ENCODE measurements at places on chromosomes 6 and 20. TPM values are rescaled to one million over a fixed set of nuclear protein-coding genes. Genes with fewer than 3 reads are reported as not detected.

TENT5A gene
- total RNA-seq: 17.4 TPM

TINAG gene
- 17.4 TPM for total RNA-seq

LAMA2 gene
- 0.80 TPM for total RNA-seq

CPNE5 gene
- total RNA-seq: not detected

PRSS16 gene
- total RNA-seq: 31.3 TPM

FAM217A gene
- not detected for total RNA-seq

NDRG3 gene
- total RNA-seq: 18.0 TPM

BMP6 gene
- total RNA-seq: 0.17 TPM

- H3K36me3 ChIP-seq: no peaks in the 10 kb centered on the region
- no peak overlapping the region for H3K27ac ChIP-seq
- no peak overlapping the region for H3K4me3 ChIP-seq
- DNase-seq: no peak
- no peaks in the 10 kb centered on the region for H3K4me1 ChIP-seq
- H3K27me3 ChIP-seq: peaks cover 28% of the 10 kb centered on the region
These were observed 45.1 kb downstream of the CGA start for GRCh38 chr6:87049779-87050178.

DNA sequence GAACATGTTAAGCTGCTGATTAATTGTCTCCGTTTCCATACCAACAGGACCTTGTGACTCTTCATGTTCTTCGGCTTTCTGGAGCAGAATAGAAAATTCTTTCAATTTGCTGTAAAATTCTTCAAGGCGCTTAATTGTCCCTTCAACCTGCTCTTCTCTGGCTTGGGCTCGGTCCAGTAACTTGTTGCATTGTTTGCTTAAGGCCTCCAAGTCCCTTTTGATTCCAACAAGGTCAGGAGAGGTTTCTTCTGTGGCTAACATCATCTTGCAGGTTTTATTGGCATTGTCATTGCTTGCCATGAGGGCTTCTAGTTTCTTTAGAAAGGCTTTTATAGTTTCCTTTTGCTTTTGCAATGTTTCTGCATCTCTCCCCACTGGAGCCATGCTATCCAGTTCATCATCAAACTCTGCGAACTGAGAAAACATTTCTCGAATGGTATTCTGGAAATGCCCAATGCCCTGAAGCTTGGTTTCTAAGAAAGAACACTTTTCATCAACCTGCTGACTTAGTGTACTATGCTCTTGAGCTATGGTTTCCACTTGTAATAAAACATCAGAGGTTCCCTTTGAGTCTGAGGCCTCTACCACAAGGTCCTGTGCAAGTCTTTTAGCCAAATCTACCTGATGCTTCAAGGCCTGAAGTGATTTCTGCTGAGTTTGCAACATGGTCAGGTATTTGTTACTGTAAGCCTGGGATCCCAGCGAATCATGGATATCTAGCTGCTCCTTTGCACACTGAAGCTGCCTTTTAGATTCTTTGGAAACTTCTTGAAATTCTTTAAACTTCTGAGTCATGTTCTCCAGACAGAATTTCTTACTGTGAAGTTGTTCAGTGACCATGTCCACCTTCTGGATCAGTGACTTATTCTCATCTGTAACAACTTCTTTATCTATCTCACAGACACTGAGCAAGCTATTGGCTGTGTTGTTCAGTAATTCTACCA is 90.2 kb downstream of the DST start:
- peaks cover 21% of the 10 kb centered on the region for H3K4me1 ChIP-seq
- H3K27ac ChIP-seq: no peak overlapping the region
- no peaks in the 10 kb centered on the region for H3K27me3 ChIP-seq

DNA sequence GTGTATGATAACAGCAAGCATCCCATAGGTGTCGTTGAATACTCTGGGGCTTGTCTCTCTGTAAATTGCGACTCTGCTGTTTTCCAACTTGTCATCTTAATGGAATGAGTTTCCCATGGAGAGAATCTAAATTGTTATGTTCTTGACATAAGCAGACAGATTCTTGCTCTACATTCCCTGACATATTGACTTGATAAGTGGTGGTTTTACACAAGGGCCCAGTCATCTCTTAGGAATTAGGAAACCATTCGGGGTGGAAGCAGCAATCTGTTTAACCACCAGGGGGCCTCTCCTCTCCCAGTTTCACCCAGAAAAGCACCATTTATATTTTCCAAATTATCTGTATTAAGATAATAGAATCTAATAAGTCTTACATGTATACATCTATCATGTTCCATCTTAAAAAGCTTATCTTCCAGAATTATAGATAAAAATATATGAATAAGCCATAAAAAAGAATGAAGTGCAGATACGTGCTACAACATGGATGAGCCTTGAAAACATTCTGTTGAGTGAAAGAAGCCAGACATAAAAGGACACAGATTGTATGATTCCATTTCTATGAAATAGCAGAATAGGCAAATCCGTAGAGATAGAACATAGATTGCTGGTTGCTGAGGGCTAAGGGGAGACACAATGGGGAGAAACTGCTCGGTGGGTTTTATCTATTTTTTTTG is 23.1 kb upstream of the MROH8 start:
- H3K4me3 ChIP-seq: no peak overlapping the region
- H3K27me3 ChIP-seq: no peaks in the 10 kb centered on the region
- peaks cover 15% of the 10 kb centered on the region for H3K4me1 ChIP-seq
- H3K36me3 ChIP-seq: peaks cover 79% of the 10 kb centered on the region

DNA sequence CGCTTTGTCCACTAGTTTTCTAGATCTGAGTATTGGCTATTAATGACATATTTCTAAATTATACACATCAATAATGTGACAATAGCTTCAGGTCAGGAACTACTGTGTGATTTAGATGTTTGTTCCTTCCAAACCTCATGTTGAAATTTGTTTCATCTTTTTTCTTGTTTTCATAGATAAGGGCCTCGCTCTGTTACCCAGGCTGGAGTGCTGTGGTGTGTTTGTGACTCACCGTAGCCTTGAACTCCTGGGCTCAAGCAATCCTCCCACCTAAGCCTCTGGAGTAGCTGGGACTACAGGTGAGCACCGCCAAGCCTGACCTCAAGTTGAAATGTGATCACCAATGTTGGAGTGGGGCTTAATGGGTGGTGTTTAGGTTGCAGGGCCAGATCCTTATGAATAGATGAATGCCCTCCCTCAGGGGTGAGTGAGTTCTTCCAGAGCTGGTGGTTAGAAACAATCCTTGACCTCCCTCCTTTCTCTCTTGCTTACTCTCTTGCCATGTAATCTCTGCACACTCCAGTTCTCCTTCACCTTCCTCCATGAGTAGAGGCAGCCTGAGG is 5.9 kb upstream of the NQO2 start:
- DNase-seq: no peak
- H3K4me3 ChIP-seq: no peak overlapping the region
- H3K4me1 ChIP-seq: peaks cover 7% of the 10 kb centered on the region
- no peak overlapping the region for H3K27ac ChIP-seq
- H3K27me3 ChIP-seq: no peaks in the 10 kb centered on the region
- H3K36me3 ChIP-seq: peaks cover 20% of the 10 kb centered on the region

GRCh38 chr20:36128463-36129159 is 25.9 kb upstream of the EPB41L1 start:
- peaks cover 47% of the 10 kb centered on the region for H3K4me1 ChIP-seq
- H3K27ac ChIP-seq: no peak overlapping the region
- H3K36me3 ChIP-seq: peaks cover 10% of the 10 kb centered on the region
- H3K4me3 ChIP-seq: no peak overlapping the region
- H3K27me3 ChIP-seq: no peaks in the 10 kb centered on the region
- DNase-seq: no peak

DNA sequence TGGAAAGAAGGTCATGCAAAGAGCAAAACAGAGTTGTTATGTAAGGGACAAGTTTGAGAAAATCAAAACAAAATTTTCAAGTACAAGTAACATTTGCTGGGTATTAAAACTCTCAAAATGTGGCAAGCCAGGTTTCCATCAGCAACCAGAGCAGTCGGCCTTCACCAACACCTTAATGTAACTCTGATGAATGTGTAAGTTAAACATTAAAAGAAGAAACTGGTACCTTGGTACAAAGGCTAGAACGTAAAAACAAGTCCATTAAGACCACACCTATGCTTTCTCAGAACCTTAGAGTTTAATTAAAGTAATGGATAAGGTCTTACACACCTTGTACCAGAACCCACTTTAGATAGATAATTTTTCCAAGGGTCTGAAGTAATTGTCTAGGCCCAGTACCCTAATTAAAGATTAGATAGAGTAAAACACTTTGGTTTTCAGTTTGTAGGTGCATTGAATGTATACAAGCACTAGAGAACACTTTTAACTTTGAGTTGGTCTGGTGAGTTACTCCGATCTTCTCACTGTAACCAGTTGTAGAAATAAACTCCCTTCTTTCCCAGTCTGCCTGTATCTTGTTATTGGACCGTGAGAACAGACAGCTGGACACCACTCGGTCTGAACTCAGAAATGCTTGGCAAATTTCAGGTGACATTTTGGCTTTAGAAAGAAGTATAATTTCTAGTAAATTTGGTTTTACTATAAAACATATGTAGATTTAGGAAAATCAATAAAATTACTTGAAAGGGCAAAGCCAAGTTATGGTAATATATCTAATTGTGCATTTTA is 319.4 kb downstream of the HTR1B start:
- H3K4me1 ChIP-seq: no peaks in the 10 kb centered on the region
- H3K27ac ChIP-seq: no peak overlapping the region
- H3K4me3 ChIP-seq: no peak overlapping the region
- DNase-seq: no peak

GRCh38 chr6:127554435-127555006 is 22.5 kb upstream of the C6orf58 start:
- no peak overlapping the region for H3K27ac ChIP-seq
- H3K36me3 ChIP-seq: no peaks in the 10 kb centered on the region
- H3K27me3 ChIP-seq: no peaks in the 10 kb centered on the region
- peak; percentile 54 for DNase-seq
- H3K4me3 ChIP-seq: no peak overlapping the region

DNA sequence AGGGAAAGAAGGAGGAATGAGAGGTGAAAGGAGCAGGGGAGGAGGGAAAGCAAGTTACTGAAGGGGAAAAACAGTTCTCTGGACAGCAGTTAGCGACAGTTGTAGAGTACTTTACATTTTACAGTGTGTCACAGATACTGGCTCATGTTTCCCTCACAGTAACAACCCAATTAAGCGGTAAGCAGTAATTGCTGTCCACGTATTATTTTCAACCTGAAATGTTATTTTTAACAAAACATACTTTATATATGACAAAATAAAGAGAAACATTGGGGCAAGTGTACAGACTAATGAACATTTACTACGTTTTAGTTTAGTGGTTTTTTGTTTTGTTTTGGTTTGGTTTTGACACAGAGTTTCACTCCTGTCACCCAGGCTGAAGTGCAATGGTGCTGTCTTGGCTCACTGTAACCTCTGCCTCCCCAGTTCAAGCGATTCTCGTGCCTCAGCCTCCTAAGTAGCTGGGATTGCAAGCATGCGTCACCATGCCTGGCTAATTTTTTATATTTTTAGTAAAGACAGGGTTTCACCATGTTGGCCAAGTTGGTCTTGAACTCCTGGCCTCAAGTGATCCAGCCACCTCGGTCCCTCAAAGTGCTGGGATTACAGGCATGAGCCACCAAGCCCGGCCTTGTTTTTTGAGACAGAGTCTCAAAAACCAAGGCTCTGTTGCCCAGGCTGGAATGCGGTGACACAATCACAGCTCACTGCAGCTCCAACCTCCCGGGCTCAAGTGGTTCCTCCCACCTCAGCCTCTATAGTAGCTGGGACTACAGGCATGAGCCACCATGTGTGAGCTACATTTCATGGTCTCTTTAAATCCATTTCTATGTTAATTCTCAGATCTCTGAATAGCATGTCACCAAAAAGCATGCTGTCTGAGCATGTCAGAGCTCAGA is 22.6 kb upstream of the BTN3A2 start:
- peak overlapping the region; percentile 3 for H3K4me3 ChIP-seq
- no peaks in the 10 kb centered on the region for H3K4me1 ChIP-seq
- no peaks in the 10 kb centered on the region for H3K27me3 ChIP-seq
- no peak overlapping the region for H3K27ac ChIP-seq
- no peaks in the 10 kb centered on the region for H3K36me3 ChIP-seq

DNA sequence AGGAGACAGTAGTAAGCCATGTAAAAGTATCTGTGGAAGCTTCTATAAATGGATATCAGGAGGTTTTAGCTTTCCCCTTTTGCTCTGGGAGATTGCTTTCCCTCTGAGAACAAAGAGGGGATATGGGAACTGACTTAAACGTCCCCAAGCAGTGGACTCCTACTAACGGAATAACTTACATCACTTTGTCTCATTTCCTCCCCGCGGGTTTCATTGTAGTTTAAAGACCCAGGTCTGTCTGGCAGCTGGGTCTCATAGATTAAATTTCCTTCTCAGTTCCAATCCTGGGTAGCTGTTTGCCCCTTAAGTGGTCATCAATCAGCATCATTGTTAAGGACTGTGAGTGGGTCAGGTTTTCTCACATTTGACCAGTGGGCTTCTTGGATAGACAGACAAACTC is 68.7 kb downstream of the PLAGL1 start:
- H3K27ac ChIP-seq: no peak overlapping the region
- no peaks in the 10 kb centered on the region for H3K36me3 ChIP-seq

- peaks cover 10% of the 10 kb centered on the region for H3K4me1 ChIP-seq
- DNase-seq: no peak
- H3K27ac ChIP-seq: no peak overlapping the region
- H3K27me3 ChIP-seq: peaks cover 25% of the 10 kb centered on the region
- no peaks in the 10 kb centered on the region for H3K36me3 ChIP-seq
These were observed 5.4 kb downstream of the JPH2 start for GRCh38 chr20:44181611-44182010.

- H3K4me3 ChIP-seq: no peak overlapping the region
- H3K4me1 ChIP-seq: peaks cover 14% of the 10 kb centered on the region
- no peaks in the 10 kb centered on the region for H3K27me3 ChIP-seq
- peaks cover 6% of the 10 kb centered on the region for H3K36me3 ChIP-seq
- no peak overlapping the region for H3K27ac ChIP-seq
- no peak for DNase-seq
These were observed 155.4 kb downstream of the SYCP2 start for GRCh38 chr20:59777814-59778575.

DNA sequence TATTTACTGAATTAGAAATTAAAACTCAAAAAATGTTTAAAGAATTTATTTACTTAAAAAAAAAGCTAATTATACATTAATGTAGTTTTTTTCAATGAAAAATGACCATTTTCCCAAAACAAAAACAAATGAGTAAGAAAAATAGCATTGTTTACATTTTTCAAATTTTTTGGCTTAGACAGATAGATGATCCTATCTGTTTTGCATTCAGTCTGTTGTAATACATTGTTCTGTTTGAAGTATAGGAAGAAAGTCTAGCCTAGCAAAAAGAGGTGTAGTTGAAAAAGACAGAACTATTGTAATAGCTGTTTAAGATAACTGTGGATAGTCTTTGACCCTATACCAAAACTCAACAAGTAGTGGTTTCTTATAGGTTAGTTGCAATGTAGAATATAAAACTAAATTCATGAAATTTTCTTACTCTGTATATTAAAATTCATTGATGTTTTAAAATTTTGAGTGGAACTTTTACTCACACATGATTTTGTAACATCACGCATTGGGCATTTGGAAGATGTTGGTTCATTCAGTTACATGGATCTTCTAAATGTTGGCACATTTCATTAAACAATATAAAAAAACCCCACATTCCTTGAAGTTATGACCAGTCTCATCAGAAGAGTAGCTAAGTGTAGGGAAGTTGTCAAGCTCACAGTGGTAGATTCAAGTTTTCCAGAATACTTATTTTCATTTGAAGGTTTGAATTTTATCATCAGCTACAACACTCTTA is 62.0 kb downstream of the KCNS1 start:
- peaks cover 9% of the 10 kb centered on the region for H3K36me3 ChIP-seq
- H3K27me3 ChIP-seq: no peaks in the 10 kb centered on the region
- no peak overlapping the region for H3K4me3 ChIP-seq

Data from Calu3 (cell line).